Suprapubic skin (tissue), 4 donors: ENCODE measurements at places on chromosomes 6 and 20. TPM values are rescaled to one million over a fixed set of nuclear protein-coding genes. Genes with fewer than 3 reads are reported as not detected.

The GNMT gene
- total RNA-seq, result not detected

The TFAP2D gene
- total RNA-seq, result not detected

The RIOK1 gene
- total RNA-seq, result 24.5 TPM

The GPLD1 gene
- 37.2 TPM for total RNA-seq

The ZSCAN12 gene
- total RNA-seq, result 1.2 TPM
